H7 (cell line): ENCODE measurements at places on chromosomes 13 and 19.

DNA sequence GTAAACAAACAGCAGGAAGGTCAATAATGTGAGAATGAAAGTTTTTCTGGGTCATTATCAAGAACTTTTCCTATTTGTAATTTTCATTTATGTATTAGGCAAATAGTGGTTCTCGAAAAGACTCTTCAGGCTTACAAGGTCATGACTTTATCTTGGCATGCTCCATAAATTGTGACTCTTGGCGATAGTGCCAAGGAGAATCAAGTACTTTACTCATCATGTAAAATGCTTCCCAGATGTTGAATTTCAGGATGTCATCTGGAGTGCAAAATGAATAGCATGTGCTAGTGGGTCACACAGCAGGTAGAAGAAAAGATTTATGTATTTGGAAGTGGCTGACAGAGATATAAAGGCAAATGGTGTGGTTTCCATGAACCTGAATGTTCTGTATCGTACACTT is 1492.7 kb upstream of the PCDH20 start:
- DNase-seq = no peak

DNA sequence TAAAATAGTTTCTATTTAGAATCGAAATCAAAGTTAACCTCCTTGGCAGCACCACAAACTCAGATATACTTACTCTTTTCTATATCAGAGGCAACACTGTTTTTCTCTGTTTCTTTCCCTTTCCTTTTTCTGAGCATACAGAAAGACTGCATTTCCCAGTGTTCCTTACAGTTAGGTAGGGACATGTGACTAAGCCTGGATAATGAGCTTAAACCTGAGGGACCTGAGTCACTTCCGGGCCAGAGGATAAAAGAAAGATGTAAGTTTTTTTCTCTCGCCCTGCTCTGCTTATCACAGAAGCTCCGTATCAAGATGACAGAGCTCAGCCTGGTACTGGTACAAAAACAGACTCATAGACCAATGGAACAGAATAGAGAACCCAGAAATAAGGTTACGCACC is 531.9 kb downstream of the KLF12 start:
- DNase-seq = no peak

DNA sequence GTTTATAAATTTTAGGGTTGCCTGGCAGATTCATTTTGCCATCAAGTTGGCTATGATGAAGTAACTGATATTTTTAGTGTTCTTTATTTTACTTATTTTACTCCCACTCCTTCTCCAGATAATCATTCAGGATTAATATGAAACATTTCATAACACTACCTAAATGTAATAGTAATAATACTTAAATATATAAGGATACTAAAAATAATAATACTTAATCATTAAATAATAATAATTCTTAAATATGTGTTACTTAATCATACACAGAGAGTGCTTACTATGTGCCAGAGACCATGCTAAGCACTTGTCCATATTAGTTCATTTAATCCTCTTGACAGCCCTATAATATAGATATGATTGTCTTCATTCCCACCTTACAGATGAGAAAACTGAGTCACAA is 23.0 kb upstream of the OXGR1 start:
- DNase-seq = no peak

- DNase-seq = no peak
Measured at GRCh38 chr13:86986448-86986847, 684.7 kb upstream of the SLITRK5 start.

- DNase-seq = no peak
Measured at GRCh38 chr19:42985588-42985987, 40.7 kb downstream of the PSG11 start.

GRCh38 chr13:91162180-91162579 is 185.3 kb upstream of the MIR17HG start:
- DNase-seq = peak; percentile 17

- no peak for DNase-seq
Measured at GRCh38 chr13:100266026-100266425, 177.1 kb downstream of the PCCA start.

DNA sequence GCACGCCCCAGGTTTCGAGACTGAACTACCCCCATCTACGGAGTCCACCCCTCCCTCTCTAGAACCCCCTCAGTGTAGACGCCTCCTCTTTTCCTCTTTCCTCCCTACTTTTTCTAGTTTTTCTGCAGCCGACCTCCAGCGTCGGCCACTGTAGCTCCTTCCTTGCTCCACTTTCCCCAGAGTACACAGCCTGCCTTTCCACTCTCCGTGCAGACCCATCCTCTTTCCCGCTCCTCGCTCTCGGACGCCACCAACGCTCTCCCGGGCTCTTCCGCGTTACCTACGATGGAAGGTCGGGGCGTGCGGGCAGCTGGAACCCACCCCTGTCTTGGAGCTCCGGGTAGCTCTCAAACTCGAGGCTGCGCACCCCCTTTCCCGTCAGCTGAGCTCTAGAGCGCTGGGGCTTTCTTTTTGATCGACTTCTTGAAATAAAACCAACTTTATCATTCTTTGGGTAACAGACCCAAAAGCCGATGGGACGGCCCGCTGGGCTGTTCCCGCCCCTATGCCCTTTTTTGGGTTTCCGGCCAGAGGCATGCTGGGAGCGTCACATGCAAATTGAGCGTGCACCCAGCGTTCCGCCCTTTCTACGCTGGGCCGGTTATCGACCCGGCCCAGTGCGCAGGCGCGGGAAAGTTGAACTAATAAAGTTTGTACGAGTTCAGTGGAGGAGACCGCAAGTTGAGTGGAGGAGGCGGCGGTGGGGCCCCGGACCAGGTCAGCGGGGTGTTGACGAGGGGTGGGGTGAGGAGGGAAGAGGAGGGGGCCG is at the start of the genes BCL2L12 and IRF3:
Gene BCL2L12, plus strand, starts transcription at position 583 of the 769 bp plus-strand sequence. CDS start 760 bp downstream, outside the sequence.
Gene IRF3, minus strand, starts transcription at position 507 of the 769 bp plus-strand sequence. CDS start 1,019 bp downstream, outside the sequence.
- DNase-seq = peak; percentile 97

DNA sequence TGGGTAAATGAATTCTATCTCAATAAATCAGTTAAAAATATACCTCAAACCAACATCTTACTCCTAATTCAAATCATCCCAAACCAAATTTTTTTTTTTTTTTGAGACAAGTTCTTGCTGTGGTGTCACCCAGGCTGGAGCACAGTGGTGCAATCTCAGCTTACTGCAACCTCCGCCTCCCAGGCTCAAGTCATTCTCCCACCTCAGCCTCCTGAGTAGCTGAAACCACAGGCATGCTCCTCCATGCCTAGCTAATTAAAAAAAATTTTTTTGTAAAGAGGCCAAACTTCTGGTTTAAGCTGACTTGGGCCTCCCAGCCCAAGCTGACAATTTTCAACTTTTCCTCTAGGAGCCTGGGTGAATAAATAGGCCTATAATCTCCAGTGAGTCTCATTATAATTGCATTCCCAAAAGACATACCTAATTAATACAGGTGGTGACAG is 22.1 kb upstream of the OLFM2 start:
- DNase-seq = no peak

- DNase-seq = no peak
Measured at GRCh38 chr13:25778808-25779305, 273.0 kb downstream of the SHISA2 start.

- DNase-seq = peak; percentile 83
Measured at GRCh38 chr19:33622505-33622808, 704 bp downstream of the CHST8 start.

DNA sequence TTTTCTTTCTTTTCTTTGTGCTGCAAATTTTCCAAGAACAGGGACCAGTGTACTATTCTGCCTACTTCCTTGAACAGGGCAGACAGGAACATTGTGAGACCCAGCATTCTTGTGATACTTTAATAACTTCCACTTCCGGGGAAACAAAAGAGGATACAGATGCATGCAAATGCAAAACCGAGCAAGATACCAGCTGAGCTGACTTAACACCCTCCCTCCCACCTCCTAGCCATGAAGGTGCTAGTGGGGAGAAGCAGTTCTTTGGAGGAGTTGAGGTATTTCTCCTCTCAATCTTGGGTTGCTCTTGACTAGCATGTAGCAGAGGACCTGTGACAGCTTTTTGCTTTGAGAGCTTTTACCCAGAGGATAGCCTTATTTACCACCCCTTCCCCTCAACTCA is 111.2 kb downstream of the KLF5 start:
- DNase-seq = no peak

GRCh38 chr13:71493189-71493588 is 373.8 kb downstream of the DACH1 start:
- no peak for DNase-seq

DNA sequence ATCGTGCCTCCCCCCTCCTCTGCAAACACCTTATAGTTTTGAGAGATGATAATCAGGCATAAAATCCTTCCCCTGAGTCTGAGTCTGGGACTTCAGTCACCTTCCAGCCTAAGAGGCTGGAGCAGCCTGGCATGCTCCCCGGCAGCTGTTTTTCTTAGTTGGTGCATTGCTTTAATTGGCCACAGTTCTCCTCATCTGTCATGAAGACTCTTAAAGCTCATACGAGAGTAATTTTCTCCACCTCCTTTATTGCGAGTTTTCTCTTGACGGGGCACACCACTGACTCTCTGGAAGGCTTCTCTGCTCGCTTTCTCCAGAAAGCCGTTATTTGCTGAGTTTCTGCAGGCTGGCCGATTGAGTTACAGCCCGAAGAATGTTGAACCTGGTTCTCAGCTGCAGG is 310.5 kb downstream of the ATP8A2 start:
- no peak for DNase-seq

- no peak for DNase-seq
Measured at GRCh38 chr13:67844574-67844973, 614.4 kb upstream of the PCDH9 start.

DNA sequence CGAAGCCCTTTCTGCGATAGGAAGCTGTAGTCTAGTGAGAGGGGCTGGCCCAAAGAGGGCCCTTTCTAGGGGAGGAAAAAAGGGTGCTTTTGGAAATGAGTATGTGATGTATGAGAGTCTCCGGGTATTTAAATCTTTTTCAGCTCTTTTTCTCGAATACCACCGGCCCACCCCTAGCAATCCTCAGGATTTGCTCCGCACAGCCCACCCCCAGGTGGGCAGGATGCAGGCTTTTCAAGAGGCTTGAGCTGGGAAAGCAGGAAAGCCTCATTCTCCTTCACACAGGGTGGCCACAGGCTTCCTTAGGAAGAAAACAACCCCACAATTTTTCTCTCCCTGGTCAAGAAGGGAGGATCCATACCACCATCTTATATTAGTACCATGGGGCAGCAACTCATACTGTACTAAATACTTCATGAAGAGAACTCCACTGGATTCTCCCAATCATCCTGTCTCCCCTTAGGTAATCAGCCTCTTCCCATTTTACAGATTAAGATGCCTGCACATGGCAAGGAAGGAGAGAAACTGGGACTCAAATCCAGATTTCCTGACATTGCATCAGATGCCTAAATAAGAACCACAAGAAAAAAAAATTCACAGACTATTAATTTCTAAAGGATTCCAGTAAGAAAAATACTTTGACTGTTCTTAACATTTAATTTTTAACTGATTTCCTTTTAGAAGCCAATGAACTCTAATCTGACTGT is 84.4 kb downstream of the STK24 start:
- peak; percentile 75 for DNase-seq

GRCh38 chr19:40416918-40417642 is 3.9 kb upstream of the PRX start:
- peak; percentile 41 for DNase-seq

DNA sequence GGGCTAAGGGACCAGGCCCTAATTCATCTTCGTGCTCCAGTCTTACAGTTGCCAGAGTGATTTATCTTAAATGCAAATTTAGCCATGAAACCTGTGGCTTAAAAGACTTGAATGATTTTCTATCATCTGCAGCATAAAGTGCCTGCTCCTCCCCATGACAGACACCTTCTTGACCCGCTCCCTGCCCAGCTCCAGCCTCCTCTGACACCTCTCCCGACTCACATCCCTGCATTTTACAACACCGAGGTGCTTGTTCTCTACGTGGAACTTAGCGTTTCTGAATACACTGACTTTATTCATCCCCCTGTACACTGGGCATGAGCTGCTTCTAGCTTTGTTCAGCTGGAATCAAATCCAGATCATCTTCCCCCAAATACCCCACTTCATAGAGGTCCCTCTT is 128.7 kb upstream of the MYO16 start:
- no peak for DNase-seq

DNA sequence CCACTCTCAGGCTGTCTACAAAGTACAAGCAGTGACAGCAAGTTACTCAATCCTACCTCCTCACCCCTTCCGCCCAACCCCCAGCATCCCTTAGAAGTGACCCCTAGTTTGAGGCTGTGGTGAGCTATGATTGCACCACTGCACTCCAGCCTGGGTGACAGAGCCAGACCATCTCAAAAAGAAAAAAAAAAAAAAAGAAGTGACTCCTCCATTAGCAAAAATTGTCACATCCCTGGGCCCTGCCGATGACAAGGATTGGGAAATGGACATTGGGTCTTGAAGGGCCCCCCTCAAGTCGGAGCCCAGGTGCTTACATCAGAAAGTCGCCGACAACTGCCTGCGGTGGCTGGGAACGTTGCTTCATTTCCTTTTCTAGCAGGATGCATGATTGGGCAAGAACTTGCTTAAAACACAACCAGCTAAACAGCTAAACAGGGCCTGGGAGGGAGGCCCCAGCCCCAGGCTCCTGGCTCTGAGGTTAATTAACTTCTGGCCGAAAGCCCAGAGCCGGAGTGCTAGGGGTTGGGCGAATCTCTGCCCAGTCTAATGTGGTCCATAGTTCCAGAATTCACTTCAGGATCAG is 15.3 kb downstream of the RAB3D start:
- DNase-seq = no peak

- DNase-seq = no peak
Measured at GRCh38 chr19:39046037-39046821, 13.9 kb upstream of the FBXO27 start.

DNA sequence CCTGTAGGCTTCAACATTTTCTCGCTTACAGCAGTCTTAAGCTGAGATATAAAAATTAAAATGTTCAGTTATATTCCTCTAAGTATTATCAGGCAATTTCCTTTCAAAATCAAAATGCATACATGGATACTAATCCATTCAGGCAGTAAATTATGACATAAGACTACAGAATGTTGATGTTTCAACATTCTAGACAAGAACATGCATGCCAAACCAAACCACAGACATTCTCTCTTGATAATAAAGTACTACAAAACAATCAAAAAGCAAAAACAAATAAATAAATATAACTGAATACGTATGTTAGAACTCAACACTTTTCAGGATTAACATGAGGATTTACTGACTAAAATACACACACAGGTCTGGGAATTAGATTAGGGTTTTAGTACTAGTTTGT is 7.7 kb downstream of the DIS3 start:
- no peak for DNase-seq

GRCh38 chr19:36528921-36529518 is 949 bp upstream of the ZNF260 start:
- peak; percentile 55 for DNase-seq

- no peak for DNase-seq
Measured at GRCh38 chr13:80814541-80814940, 473.6 kb upstream of the SPRY2 start.

DNA sequence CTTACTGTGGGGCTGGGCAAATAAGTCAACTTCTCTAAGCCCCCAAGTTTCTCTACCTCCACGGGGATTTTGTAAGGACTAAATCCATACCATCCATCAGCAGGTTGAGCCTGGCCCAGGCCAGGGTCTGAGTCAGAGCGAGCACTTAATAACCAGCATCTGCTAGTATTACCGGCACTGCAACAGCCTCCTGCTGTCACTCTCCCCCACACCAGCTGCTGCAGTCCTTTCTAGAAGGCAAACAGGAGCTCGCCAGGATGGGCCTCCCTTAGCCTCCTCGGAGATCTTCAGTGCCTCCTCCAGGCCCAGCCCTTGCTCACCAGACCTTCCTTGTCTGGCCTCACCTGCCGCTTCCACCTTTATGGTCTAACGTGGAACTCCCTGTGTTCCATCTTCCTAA is 3.2 kb downstream of the NAPA start:
- DNase-seq = no peak

- DNase-seq = peak; percentile 21
Measured at GRCh38 chr13:20424949-20425348, 100.7 kb downstream of the CRYL1 start.
